Aorta (tissue), 5 donors: ENCODE measurements at places on chromosomes 5 and 9. TPM values are rescaled to one million over a fixed set of nuclear protein-coding genes. Genes with fewer than 3 reads are reported as not detected.
A peak's percentile ranks its signal among the peaks of the same experiment; 100 is the strongest.

GRCh38 chr5:102545175-102545574 lies 46.4 kb upstream of the SLCO6A1 start:
- no peak for DNase-seq

DNA sequence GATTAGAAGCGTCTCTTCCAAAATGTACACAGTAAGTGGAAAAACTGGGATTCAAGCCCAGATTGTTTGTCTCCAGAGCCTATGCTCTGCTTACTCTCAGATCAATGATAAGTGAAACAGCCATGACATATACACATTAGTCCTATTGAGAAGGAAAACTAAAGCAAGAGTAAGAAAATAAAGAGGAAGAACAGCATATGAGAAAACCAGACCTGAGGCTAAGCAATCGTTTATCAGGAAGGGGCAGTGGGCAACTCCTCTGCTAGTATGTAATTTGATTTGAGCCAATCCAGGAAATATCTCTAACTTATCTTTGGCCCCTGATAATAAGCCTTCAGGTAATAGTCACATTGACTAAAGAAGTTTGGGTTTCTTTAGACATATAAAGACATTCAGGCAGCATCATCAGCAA lies 789.9 kb upstream of the C9orf72 start:
- no peak for DNase-seq

BSPRY gene
- 0.48 TPM for total RNA-seq

NIM1K gene
- total RNA-seq = 0.58 TPM

SLC34A1 gene
- total RNA-seq = not detected

HTR1A gene
- not detected for total RNA-seq

IL13 gene
- not detected for total RNA-seq

DNA sequence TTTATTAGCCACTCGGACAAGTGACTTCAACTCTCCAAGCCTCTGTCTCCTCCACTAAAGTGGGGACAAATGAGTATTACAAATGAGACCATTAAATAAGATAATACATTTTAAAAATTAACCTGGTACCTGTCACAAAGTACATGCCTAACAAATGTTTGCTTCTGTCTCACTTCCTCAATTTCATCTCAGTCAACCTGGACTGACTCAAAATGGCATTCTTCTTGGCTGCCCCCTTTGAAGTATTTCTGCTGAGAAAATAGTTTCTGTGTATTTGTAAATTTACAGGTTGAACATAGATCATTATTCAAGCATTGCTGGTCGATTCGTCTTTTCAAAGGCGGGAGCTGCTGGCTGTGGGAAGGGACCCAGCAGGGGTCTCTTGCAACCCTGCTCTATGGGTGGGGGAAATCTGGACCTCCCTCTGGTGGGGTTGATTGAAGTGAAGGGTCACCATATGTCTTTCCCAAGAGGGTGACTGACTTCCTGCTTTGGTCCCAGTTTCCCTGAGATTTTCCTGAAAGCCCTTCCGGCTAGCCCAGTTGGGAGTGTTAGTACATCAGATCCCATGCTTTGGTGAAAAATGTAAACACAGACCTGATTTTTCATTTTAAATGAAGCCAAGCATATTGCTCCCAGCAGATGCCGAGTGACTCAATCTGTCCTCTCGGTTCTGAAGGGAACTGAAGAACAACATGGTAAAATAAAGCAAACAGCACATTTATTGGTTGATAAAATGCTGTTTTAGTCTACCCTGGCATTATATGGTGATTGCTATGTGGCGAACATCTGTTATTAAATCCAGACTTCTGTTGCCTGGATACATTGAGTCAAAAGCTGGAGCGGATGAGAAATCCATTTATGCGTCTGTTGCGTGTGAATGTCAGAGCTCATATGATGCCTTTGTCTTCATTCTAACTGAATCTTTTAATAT lies 73.0 kb downstream of the KCNIP1 start:
- peak; percentile 1 for DNase-seq

EDIL3 gene
- 205 TPM for total RNA-seq

MRPL22 gene
- 27.8 TPM for total RNA-seq

GRCh38 chr9:19200229-19200628 lies 30.3 kb upstream of the DENND4C start:
- no peak for DNase-seq

- no peak for DNase-seq
Measured at GRCh38 chr5:96297290-96297689, 135.8 kb downstream of the PCSK1 start.

IL3 gene
- total RNA-seq = not detected

DNA sequence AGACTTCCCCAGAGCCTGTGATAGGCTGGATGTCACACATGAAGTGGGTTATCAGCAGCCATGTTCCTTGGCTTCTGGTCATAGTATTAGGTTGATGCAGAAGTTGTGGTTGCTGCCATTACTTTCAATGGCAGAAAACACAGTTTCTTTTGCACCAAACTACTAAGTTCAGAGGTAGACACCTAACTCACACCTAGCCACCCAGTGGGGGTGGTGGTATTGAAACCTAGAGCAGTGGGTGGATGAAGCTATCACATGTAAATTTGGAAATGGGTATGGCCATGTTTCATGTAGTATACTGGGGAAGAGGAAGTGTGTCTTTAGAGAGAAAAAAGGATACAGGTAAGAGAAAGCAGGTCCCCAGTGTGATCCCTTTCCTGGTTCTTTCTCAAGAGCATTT lies 347.9 kb upstream of the SEMA6A start:
- DNase-seq = no peak

DNA sequence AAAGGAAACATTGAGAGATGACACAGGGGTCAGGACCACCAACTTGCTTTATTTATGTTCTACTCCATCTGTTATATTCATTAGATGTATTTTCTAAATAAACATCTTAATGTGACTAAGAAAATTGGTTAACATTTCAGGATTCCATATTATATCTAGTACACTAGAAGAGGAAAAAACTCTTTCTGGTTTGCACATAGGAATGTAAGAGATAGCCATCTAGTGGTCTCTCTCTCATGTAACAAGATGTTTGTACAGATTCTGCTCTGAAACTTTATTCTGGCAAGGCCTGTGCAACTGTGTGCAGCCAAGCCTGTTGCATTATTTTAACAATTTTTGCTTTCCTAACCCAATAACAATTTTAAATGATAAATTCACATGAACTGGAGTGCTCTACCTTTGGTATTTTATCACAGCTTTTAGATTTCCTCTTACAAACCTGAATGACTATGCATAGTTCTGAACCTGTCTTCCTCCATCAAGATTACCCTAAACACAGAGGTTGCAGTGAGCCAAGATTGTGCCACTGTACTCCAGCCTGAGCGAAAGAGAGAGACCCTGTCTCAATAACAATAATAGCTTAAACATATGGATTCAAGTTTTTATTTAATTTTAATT lies 148.2 kb downstream of the GIN1 start:
- DNase-seq = no peak

- DNase-seq = no peak
Measured at GRCh38 chr5:165325221-165325620, 1819.8 kb downstream of the MAT2B start.

DBH gene
- not detected for total RNA-seq

LCN15 gene
- not detected for total RNA-seq

- no peak for DNase-seq
Measured at GRCh38 chr5:132971483-132972435, 8.3 kb upstream of the AFF4 start.

DNA sequence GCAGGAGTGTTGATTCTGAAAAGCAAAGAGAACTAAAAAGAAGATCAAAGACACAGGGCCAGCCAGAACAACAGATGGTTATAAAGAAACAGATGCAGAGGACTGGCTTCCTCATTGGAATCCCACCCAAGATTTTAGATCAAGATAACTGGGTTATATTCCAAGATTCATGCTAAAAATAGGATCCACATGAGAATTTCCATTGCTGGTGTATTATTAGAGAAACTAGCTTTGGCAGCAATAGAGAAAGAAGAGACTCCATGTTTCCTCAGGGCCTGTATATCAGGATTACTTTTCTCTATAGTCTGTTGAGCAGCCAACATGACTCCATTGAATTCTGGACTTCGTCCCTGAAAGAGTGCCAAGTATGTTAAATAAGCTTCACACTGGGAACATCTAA lies 367.3 kb downstream of the TUSC1 start:
- DNase-seq = no peak

DNA sequence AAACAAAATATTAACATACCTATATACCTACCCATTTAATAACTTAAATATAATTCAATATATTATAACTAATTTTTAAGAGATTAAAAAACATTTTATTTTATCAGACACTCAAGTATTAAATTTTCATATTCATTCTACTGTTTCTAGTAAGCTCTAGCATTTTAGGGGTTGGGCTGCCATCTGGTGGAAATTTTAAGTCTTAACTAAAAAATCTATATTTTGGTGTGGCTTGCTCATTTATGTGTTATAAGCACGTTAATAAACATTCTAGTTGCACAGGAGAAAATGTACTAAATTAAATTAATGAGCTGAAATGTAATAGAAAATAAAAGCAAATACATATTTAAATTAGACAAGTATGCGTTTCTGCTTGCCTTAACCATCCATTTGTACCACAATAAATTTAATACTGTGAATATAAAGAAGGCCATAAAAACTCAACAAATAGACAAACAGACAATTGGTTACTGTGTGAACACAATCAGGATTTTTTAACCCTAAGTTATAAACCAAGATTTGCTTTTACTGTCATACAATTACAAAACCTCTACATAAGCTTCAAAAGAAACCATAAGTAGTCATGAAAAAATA lies 1728.3 kb upstream of the CDH9 start:
- DNase-seq = no peak

ANKRD18B gene
- total RNA-seq = not detected

- DNase-seq = no peak
Measured at GRCh38 chr5:113900816-113901215, 387.3 kb downstream of the YTHDC2 start.

LMX1B gene
- total RNA-seq = 0.32 TPM

- DNase-seq = peak; percentile 69
Measured at GRCh38 chr5:160175438-160176218, 53.7 kb upstream of the FABP6 start.

FCN2 gene
- total RNA-seq = not detected

DNA sequence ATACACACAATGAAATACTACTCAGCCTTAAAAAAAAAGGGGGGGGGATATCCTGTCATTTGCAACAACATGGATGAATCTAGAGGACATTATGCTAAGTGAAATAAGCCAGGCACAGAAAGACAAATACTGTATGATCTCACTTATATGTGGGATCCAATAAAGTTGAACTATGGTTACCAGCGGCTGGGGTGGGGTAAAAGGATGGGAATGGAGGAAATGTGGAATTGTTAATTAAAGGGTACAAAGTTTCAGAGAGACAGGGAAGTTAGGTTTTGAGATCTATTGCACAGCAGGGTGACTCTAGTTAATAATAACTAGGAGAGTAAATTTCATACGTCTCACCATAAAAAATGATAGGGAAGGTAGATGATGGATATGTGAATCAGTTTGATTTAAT lies 76.2 kb upstream of the ZNF608 start:
- DNase-seq = no peak

- DNase-seq = no peak
Measured at GRCh38 chr9:99056886-99057664, 47.8 kb upstream of the TGFBR1 start.

GRCh38 chr5:2175041-2175440 lies 292.3 kb upstream of the IRX4 start:
- no peak for DNase-seq

FOXD4L4 gene
- total RNA-seq = 0.19 TPM

PGM5 gene
- 124 TPM for total RNA-seq

- peak; percentile 27 for DNase-seq
Measured at GRCh38 chr9:96160866-96161265, 141.1 kb downstream of the HSD17B3 start.

GRCh38 chr9:20419533-20419932 lies 202.8 kb downstream of the MLLT3 start:
- DNase-seq = no peak

DNA sequence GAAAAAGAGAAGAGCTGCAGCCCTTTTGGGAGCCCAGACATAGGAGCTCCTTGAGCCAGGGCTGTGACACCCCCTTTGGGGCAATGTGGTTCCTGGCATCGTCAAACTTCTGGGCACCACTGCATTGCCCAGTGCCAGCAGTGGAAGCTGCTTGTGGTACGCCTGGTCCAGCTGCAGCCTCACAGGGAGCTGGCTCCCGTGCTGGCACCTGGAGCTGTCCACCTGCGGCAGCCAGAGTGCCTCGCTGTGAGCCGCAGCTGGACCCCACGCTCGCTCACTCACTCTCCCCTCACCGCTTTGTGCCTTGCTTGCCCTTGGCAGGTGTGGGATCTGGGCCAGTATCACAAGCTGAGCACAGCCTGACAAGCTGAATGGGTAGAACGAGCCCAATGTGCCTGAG lies 1150.8 kb upstream of the CDH6 start:
- no peak for DNase-seq

GRCh38 chr5:75574791-75575190 lies 36.5 kb upstream of the ANKDD1B start:
- no peak for DNase-seq

DNA sequence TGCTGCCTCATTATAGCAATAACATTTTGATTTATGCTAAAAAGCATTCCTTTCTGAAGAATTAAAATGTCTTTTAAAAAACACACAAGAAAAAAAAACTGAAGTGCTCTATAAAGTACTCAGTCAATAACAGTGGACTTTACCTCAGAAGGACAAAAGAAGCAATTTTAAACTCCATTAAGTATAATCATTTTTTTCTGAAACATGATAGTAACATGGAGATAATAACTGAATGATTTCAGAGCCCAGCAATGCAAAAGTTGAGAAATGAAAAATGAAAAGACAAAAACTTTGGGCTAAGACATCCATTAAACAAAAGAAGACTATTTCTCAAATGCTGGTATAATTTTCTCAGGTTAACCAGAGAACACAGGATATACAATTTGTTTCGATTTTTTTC lies 78.7 kb downstream of the RFX3 start:
- no peak for DNase-seq

DNA sequence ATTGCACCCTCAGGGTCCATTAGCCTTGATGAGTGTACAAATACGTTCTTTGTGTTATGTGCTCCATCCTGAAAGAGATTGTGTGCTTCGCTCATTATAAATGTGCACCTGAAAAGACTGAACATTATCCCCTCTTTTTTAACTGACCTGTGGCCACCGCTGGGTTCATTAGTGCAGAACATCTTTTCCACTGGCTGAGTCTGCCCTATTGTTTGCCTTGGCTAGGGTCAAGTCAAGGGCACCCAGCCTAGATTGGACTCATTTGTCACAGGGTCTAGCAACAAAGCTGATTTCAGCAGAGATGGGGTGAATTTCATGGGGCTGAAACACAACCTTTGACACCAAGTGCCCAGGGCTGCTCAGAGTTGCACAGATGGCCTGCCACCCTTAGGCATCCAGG lies 764.1 kb upstream of the ARRDC3 start:
- no peak for DNase-seq

RANBP6 gene
- 14.0 TPM for total RNA-seq

DNA sequence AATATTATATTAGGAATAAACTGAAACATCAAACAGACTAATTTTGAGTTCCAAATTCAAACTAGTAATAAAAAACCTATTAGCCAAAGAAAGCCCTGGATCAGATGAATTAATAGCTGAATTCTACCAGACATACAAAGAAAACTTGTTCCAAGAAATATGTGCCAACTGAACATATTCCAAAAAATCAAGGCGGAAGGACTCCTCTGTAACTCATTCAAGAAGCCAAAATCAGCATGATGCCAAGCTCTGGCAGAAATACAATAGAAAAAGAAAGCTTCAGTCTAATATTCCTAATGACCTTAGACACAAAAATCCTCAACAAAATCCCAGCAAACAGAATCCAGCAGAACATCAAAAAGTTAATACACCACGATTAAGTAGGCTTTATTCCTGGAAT lies 619.1 kb upstream of the COX7C start:
- no peak for DNase-seq
